SJCRH30 (cell line): ENCODE measurements at places on chromosomes 11 and 22.

GRCh38 chr11:911031-911889 is 650 bp upstream of the CHID1 start:
- DNase-seq = peak; percentile 57

DNA sequence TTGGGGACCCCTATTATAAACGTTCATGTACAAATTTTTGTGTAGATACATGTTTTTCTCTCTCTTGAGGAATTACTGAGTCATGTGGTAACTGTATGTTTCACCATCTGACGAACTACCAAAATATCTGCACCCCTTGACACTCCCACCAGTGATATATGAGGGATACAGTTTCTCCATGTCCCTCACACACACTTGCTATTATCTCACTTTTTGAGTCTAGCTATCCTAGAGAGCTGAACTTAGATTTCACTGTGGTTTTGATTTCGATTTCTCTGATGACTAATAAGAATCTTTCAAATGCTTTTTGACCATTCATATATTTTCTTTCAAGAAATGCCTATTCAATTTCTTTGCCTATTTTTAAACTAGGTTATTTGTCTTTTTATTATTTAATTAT is 200.2 kb downstream of the PGR start:
- no peak for DNase-seq

DNA sequence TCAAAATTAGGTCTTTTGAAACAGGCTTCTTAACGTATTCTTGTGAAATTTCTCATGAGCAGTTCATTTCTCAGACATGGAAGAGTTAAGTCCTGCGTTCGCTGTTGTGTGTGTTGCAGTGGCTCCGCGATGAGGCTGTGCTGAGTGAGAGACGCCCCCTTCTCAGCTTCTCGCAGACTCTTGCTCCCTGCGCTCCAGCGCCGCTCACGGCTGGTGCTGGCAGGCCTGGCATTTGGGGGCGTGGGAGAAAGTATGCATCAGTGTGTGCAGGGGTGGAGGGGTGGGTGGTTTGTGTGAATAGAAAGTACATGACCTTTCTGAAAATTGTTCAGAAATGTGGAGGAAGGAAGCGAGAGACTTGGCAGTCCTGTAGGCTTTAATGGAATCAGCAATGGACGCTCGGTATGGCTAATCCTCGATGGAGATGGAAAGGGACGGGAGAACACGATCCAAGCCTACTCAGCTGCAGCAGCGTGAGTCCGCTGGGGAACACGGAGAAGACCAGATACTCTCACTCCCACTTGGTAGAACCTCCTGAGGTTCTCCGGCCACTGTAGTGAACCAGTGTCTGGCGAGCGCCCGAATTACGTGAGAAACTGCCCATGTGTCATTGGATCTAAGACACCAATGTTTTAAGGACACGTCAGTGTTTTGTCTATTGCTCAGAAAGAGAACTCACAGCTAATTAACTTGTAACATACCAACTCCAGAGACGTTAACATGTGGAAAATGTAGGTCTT is 5.9 kb downstream of the TAB1 start:
- DNase-seq = no peak

- no peak for DNase-seq
Measured at GRCh38 chr11:79610139-79610538, 169.3 kb upstream of the TENM4 start.

GRCh38 chr11:126718276-126718675 is 282.3 kb downstream of the KIRREL3 start:
- no peak for DNase-seq

- DNase-seq = no peak
Measured at GRCh38 chr11:8749202-8749601, 66.6 kb downstream of the RPL27A start.

- no peak for DNase-seq
Measured at GRCh38 chr11:8426076-8426475, 162.4 kb upstream of the LMO1 start.

GRCh38 chr22:26789951-26790350 is 132.6 kb downstream of the MIAT start:
- DNase-seq = no peak

DNA sequence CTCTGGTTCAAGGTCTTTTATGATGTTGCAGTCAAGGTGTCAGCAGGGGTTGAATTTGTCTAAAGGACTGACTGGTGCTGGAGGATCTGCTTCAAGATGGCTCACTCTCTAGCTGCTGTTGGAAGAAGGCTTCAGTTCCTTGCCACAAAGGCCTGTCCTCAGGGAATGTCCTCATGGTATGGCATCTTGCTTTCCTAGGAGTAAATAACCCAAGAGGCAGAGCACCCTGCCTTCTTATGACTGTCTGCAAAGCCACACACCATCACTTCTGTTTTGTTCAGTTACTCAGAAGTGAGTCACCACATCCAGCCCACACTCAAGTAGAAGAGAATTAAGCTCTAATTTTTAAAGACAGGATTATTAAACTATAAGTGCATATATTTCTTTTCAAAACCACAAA is 45.2 kb downstream of the PLAAT5 start:
- no peak for DNase-seq

DNA sequence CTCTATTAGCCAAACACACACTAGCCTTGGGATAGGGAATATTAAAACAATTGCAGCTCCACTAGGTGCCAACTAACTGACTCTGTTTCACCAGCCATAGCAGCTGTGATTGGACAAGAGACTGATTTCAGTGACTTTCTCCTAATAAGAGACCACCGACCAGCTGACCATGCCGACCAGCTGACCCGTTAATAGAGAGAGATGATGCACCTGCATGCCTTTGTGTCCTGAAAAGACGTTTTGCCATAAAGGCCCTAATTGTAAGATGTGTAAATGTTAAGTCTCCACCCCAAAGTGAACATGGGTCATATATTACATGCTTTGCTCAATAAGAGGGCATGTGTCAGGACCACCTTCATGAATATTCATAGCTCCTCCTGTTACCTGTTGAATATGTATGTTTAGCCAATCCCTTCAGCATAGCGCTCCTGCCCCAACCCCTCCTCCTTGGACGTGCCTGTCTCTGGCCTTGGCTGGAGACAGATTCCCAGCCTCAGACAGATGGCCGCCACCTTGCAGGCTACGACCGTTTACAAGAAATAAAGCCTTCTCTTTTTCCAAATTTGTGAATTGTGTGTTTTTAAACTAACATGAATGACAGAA is 1.3 kb upstream of the NADSYN1 start:
- DNase-seq = no peak

DNA sequence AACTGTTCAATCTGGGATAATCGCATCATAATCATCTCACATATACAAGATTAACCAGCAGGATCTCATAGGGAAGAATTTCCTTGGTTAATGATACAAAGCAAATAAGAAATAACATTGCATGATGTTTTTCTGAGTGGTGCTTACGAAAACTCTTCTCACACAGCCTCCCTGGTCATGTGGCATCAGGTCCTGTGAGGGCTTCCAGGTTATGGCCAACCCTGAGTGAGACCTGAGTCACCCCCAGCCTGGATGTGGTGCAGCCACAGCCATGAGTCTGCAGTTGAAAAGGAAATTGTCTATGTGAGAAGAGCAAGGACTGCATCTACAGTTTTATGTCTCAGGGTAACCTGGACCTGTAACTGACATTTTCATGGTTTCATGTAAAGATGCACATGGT is 90.5 kb upstream of the XKR3 start:
- DNase-seq = no peak

- peak; percentile 86 for DNase-seq
Measured at GRCh38 chr11:72758690-72759389, 6.6 kb upstream of the ARAP1 start.

- no peak for DNase-seq
Measured at GRCh38 chr11:47394322-47395222, 13.8 kb upstream of the SLC39A13 start.

GRCh38 chr11:61091373-61092279 is 10.7 kb upstream of the CD5 start:
- no peak for DNase-seq

GRCh38 chr11:126317756-126318573 is 14.1 kb downstream of the DCPS start:
- peak; percentile 47 for DNase-seq

DNA sequence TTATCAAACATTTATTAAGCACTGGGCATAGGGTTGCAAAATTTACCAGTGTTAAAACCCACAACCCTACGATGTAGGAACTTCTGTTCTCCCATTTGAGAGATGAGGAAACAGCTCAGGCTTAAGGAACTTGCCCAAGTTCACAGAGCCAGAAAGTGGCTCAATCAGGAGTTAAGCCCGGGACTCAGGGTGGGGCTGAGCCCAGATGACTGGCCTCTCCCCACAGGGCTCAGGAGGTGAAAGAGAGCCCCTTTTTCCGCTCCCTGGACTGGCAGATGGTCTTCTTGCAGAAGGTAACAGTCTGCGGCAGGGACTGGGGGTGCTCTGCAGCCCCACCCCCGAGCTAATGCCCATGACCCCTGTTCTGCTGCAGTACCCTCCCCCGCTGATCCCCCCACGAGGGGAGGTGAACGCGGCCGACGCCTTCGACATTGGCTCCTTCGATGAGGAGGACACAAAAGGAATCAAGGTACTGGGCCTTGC is 5.6 kb upstream of the ANKRD13D start:
- no peak for DNase-seq

- DNase-seq = peak; percentile 91
Measured at GRCh38 chr11:71129624-71130023, 122.8 kb downstream of the SHANK2 start.

DNA sequence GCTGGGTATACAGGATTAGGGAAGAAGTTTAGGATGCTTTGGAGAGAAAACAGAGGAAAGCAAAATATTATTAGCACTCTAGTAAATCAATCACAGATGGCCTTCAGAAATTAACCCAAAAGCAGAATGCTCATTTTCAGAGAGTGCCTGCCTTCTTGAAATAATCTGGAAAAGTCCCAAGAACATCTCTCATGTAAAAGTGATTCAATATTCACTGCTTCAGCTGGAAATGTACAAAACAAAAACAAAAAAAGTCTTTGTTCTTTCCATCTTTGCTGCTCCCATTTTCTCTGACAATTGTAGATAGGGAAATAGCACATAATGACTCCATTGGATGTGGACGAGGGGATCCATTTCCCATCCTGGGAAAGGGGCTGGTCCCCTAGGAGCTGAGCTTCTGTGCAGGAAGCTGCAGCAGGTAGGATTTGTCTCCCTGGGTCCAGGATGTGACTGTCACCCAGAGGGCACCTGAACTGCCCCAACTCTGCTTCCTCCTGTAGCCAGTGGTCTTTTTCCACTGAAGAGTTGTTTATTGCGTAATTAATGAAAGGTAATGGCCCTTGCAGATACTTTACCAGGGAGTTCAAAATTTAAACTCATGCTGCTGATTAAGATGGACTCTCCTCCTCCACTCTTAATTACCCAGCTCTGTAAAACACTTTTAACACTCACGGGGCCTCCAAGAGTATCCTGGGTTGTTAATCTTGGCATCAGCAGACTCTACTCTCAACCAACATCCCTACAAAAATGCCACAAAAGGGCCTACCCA is 57.9 kb downstream of the SC5D start:
- no peak for DNase-seq

DNA sequence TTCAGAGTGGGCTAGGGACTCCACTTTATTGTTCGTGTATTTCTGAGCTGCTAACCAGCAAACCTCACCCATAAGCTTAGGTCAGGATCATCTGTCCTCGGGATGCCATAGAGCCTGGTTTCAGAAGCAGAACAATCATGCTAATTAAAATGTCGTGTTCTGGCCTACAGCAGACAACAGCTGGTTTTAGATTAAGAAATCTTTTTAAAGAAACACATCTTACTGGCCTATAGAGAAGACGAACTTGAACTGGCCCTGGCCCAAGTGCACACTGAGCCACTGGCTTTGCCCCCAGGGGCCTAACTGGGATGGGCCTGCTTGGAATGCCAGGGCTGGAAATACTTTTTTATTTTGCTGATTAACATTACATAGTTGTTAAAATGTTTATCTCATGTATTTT is 63.2 kb downstream of the ALX4 start:
- DNase-seq = peak; percentile 96

DNA sequence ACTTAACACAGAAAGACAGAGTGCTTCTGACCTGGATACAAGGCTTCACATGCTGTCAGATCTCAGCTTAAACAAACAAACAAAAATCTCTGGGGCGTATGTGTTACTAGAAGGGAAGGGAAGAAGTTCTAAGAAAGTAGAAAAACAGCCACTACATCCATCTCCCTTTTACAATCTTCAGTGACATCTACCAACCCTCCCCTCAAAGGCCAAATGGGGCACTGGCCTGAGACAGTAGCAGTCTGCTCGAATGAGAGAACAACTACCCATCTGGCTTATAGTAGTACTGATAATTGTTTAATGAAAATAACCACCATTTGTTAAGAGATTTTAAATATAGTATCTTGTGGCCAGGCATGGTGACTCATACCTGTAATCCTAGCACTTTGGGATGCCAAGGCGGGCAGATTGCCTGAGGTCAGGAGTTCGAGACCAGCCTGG is 29.4 kb downstream of the CCDC83 start:
- DNase-seq = no peak

DNA sequence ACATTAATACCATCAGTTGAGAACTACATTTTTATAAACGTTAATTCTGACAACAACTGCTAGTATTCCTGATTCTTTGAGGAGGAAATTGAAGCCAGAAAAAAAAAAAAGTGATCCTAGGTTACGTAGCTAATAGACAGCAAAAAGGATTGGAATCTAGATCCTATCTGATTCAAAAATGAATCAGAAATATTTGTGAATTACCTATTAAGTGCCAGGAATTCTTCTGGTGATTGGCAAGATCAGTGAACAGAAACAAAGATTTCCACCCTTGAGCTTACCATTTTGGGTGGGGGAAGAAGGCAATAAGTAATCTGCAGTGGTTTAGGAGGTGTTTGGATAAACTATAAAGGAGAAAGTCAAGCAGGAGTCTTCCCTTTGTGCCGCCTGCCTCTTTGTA is 63.9 kb upstream of the LARGE1 start:
- DNase-seq = no peak

DNA sequence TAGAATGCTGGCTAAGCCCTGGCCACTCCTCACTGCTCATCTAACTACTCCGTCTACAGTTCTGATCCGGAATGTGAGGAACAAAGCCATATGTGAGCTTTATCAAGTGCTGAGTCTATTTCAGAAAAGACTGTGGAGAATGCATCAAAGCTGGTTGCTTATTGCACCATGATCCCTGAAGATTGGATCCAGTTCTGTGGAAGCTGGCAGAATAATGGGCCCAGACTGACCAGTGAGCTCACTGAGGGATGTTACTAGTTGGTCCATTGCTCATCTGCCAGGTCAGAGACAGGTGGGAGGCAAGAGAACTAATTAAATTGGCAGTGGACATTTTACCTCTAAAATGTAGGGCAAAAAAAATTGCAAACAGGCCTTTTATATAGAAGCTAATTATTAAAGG is 681.3 kb downstream of the NTM start:
- DNase-seq = no peak

DNA sequence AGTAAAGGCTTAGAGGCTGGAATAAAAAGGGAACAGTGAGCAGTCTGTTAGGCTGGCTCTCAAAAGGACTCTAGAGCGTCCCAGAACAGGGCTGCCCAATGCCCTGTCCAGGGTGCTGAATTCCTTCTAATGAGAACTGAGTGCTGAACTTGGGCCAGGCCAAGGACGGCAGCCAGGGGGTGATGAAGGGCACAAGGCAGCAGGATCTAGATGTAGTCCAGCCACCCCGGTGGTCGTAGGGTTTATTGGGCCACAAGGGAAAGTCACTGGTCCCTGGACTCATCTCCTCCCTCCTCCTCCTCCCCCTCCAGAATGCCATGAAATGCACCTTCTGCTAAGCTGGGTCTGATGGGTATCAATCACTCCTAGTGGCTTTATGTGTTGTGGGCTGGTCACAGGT is 19.2 kb downstream of the NPTXR start:
- DNase-seq = peak; percentile 71

- DNase-seq = peak; percentile 62
Measured at GRCh38 chr11:126072801-126073594, 10.3 kb upstream of the CDON start.
